ENCODE measurements at places on chromosomes 16 and 17.

DNA sequence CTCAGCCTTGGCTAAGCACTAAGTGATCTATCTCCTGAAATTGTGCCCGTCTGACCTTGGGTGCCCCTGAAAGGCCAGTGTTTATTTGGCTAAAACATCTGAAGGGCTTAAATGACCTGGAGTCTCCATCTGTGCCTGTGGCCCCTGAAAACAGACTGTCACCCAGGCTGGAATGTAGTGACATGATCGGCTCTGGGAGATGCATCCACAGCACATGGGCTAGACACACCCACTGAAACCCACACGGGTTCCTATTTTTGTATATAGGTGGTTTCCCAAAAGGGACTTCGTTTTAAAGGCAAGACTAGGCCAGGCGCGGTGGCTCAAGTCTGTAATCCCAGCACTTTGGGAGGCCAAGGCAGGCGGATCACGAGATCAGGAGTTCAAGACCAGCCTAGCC lies 13.5 kb downstream of the CEP295NL start:
- DNase-seq, result no peak

DNA sequence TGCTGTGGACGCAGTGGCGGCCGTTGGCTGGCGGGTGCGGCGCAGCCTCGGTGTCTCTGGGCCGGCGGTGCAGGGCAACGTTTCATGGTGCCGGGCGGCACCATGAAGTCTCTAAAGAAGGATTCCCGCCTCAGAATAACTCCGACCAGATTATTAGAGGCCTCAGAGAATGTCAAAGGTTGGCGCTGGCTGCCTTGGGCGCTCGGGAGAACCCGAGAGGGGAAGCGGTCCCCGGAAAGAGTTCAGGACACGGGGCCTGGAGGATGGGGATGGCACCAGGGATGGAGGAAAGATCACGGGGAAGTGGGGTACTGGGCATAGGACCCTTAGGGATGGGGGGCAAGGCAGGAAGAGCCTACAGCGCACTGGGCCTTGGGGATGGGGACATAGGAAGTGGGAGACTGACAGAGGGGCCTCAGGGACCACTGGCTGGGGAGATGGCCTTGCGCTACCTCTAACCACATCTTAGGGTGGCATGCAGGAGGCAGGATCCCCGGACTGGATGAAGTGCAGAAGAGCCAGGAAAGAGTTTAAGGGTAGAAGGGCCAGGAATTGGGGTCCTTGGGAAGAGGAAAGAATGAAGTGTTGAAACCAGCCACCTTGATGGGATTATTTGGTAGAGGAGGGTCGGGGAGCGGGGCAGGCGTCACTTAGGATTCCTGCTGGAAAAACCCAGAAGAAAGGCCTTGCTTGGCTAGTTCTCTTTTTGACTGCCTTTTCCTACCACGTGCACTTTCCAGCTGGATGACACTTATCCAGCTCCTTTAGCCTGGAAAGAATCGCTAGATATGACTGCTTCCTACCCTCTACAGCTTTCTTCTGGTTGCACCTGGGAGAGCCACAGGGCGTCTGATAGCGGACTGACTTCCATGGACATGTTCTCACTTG lies 578 bp downstream of the MYCBPAP start:
- no peak for DNase-seq

DNA sequence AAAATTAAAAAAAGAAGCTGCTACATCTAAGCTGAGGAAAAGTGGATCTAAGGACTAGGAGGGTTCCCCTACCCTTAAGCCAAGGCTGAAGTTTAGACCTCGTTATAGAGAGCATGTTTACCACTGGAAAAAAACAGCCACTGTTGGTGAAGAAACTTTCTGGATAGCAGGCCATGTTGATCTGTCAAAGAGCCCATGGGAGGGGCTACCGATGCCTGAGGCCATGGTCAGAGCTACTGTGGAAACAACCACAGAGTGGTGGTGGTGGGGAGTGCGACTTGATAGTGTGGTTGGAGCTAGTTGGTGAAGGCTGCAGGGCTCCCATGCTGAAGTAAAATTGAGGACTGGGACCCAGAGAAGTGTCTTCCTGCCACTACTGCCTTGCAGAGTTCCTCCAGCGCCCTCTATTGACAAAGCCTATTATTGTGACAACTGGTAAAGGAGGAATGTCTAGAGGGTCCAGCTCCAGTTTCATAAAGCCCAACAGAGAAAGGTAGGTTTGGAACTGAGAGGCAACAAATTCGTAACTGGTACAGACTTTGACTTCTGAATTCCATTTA lies 12.7 kb upstream of the FAM20A start:
- DNase-seq, result no peak

DNA sequence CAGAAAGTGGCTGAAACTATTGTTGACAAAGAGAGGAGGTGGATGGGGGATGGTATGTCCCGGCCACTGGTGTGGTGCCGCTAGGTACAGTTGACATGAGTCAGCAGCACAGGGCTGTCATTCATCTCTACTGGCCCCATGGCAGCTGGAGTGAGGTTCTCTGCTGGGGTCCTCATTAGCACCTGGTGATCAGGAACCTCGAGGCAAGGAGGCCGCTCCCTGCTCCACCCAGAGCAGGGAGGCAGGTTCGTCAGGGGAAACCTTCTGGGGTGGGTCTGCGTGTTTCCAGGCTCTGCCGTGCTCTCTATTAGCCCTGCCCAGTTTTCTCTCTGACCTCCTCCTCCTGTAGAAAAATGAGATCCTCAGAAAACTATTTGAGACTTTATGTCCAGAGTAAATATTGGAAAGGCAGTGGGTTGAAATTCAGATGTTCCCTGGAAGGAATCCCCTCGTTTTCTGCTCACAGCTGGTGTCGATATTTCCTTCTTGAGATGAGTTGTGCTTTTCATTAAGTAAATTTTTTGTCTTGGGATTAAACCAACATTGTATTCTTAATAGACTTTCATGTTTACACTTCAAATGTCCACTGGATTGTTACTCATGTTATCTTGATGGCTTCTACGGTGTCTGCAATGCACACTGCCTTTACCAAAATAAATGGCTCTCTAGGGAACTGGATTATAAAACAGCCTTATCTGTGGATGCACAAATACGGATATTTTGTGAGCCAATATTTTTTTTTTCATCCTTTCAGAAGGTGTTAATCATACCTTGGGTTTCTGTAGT lies 7.1 kb downstream of the NTN1 start:
- no peak for DNase-seq

DNA sequence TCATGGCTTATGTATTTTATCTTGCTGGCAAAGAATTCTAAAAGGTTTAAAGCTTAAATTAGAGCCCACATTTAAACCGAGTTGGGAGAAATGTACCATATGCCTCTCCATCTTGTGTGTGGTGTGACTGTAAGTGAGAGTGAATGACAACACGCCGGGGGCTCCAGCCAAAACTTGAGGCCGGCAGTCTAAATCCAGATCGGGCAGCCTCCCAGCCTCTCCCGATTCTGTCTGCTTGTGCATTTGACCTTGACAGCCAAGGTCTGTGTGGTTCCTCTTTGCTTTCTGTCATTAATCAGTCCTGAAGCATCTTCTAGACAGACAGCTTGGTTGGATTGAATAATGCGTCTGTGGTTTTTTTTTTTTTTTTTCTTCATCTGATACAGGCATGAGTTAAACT lies 1093.2 kb upstream of the EEF2KMT start:
- DNase-seq, result no peak

DNA sequence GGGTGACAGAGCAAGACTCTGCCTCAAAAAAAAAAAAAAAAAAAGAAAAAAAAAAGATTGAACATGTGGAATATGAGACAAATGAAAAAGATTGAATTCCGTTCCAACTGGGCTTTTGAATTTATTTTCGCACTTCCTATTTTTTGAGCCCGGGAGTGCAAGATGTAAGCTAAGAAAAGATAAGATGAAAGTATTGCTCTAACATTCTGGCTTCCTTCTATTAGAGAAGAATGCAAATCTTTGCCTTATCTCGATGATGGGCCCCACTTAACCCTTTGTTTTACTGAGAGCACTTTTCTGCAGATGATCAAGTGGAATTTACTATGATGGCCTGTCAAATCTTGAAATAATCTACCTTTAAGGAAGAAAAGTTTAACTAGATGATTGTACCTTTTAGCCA lies 96.3 kb downstream of the WWOX start:
- no peak for DNase-seq

- DNase-seq, result no peak
These were observed 14.4 kb downstream of the GJD3 start for GRCh38 chr17:40349895-40350688.

DNA sequence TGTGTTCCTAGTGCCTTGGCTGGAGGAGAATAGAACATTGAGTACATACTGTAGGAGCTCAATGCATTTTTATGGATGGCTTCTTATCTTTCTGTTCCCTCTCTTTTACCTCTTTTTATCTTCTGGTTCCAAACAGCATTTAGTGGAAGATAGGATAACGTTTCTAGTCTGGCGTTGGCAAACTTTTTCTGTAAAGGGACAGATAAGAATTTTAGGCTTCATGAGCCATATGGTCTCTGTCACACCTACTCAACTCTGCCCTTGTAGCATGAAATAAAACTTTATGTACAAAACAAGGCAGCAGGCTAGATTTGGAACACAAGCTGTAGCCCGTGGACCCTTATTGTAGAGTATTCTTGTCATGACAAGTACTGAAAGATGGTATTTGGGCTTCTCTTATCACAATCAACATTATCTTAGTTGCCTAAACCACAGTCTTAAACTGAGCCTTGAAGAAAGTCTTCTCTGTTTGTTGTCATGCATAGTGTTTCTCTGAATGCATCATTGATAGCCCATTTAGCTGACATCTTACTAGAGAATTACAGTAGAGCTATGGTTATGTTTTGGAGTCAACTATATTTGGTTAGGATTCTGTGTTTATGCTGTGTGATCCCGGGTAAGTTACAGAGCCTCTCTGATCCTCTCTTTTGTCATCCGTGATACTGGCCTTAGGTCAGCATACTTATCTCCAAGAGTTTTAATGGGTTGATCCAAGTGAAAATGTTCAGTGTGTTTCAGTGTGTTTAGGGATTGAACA lies 80.2 kb downstream of the HS3ST4 start:
- DNase-seq, result no peak

DNA sequence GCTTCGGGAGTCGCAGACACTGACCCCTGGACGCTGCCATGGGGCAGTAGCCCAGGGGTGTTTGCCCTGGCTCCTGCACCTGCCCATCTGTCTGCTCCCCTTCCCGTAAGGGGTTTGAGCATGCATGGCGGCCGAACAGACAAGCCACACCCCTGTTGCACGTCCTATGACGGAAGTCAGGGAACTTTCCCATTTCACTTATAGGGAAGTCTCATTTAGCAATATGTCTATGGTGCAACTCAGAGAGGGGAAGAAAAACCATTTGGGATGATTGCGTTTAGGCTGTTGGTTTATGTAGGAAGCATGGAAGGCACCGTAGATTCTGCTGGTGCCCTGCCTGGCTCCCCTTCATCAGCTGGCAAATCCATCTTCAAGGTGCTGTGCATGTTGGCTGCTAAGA lies 112.5 kb downstream of the HAPSTR1 start:
- no peak for DNase-seq

DNA sequence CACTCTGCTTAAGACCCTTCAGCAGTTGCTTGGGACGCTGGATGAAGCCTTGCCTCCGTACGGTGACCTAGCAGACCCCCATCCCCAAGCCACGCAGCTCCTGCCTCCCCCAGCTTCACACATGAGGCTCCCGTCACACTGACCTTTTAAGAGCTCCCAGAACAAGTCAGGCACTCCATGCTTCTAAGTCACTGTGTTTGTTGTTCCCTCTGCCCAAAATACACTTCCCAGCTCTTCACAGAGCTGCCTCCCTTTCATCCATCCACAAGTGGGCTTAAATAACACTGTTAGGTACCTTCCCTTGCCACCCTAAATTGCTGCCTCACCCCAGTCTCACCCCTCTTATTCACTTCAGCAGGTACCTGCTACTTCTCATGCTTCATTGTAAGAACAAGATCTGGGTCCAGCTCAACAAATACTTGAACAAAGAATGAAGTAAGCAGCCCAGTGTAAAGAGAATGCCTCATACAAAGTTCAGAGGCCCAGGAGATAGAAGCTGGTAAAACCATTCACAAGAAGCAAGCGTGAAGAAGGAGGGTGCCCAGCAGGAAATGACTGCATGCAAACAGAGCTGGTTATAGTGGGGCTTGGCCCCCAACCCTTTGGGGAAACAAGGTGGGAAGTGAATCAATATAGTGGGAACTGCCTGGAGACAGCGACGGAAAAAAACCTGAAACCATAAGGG lies 5.8 kb downstream of the ZC3H7A start:
- no peak for DNase-seq

GRCh38 chr17:29705386-29705785 lies 82.7 kb upstream of the CORO6 start:
- DNase-seq, result no peak

DNA sequence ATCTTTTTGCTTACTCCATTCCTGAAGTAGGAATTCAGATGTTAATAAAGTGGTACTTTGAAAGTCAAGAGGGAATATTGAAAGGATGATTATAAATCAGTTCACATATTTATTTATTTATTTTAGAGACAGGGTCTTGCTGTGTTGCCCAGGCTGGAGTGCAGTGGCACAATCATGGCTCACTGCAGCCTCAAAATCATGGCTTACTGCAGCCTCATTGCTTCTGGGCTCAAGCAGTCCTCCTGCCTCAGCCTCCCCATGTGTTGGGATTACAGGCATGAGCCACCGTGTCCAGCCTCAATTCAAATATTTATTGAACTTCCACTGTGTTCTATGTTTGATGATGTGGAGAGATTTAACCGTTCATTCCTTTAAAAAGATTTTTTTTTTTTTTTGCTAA lies 6.6 kb downstream of the NDEL1 start:
- no peak for DNase-seq

DNA sequence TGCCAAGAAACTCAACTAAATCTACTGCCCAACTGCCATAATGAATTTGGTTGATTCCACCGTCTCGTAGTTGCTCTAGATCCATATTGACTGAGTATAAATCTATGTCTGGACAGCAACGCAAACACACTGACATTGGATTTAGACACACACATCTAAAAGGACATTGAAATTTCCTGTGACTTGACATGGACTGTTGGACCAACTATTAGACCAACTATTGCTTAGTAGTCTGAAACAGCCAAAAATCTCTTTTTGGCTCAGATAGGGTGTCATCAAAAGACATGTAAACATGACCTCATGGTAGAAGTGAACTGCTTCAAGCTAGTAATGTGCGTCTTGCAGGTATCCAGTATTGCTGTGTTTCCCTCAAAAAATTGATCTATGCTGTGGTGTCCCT lies 31.3 kb downstream of the KIAA0513 start:
- no peak for DNase-seq

DNA sequence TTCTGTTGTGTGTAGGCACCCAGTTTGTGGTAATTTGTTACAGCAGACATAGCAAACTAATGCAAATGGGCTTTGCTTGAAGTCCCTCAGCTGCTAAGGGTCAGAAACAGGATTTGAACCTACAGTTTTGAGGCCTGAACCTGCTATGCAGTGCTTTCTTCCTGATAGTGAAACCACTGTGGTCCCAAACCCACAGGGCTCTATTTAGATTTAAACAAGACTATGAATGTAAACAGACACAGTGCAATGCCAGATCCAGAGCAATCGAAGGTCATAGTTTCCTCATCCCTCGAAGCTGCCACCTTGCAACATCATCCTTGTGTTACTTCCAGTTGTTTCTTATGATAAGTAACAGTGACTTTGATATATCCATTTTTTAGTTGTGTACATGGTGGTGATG lies 630.2 kb downstream of the WWOX start:
- no peak for DNase-seq

- no peak for DNase-seq
These were observed 8.4 kb downstream of the TMEM98 start for GRCh38 chr17:32936186-32936893.
